ENCODE measurements at places on chromosomes 11 and 22.

DNA sequence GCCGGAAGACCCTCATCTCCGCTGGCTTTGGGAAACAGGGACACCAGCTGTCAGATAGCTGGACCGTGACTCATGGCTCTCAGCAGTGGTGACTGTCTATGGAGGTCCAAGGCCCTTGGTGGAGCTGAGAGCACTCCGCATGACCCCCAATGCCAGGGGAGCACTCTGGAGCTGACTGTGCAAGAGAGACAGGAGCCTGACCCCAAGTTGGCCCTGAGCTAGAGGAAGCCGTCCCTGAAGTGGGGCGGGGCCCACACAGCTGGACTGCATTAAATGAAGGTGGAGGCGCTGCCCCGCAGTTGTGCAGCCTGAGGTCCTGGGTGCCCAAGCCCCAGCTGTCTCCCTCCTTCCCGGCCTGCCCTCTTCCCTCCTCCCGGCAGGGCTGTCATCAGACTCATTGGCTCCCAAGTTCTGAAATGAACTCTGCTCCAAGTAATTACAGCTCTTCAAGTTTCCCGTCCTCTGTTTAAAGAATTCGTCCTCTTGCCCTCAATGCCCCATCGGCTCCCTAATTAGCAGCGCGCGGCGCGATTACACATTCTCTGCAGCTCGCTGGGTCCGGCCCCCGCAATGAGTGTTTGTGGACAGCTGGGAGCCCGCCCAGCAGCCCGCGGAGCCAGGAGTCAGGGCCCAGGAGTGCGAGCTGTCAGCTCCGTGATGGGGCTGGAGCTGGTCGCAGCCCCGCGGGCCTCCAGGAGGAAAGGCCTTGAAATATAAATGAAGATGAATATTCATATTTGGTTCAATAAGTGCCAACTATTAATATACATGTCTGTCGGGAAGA is 93.2 kb upstream of the LMO1 start:
- no peak for DNase-seq

GRCh38 chr11:126361400-126361799 is 5.9 kb downstream of the ST3GAL4 start:
- no peak for DNase-seq

GRCh38 chr11:88482871-88483301 is 145.3 kb upstream of the CTSC start:
- no peak for DNase-seq

DNA sequence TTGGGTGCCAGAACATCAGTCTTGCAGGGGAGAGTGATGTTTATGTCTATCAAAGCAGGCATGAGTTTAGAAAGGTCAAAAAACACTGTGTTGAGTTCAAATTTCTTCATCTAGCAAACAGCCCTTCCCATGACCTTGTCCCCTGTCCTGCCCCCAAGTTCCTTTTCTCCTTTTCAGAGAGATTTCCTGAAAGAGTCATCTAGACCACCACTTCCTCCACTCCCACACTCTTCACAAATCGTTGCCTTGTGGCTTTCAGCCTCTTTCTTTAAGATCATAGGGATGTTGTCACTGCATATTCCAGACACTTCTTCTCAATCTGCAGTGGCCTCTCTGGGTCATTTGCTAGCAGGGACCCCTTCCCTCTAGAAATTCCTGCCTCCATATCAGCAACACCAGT is 290.5 kb downstream of the TENM4 start:
- no peak for DNase-seq

GRCh38 chr11:65590240-65590738 is 5.3 kb downstream of the KCNK7 start:
- no peak for DNase-seq

DNA sequence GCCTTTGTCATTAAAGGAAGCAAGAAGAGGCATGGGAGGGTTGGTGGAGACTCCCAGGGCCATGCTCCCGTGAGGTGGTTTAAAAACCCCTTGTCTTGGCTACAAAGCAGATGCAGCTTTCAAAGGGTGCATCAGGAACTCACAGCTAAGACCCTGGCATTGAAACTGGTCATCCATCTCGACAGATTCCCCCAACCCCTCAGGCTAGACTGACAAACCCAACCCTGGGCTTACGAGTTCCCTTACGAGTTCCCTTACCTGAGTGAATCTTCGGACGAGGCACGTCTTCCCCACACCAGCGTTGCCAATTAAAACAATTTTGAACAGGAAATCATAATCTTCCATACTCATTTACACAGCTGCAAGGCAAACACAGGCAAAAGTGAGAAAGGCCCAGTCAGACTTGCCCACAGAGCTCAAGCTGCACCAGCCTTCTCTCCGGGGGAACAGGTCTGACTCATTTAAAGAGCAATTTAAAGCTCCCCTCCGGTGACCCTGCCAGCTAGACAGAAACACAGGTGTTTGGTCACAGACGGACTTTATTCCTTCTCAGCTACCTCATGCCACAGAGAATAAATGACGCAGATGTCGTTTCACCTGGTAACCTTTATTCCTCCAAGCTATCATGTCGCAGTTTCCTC is 74.6 kb downstream of the RAB30 start:
- DNase-seq = no peak

DNA sequence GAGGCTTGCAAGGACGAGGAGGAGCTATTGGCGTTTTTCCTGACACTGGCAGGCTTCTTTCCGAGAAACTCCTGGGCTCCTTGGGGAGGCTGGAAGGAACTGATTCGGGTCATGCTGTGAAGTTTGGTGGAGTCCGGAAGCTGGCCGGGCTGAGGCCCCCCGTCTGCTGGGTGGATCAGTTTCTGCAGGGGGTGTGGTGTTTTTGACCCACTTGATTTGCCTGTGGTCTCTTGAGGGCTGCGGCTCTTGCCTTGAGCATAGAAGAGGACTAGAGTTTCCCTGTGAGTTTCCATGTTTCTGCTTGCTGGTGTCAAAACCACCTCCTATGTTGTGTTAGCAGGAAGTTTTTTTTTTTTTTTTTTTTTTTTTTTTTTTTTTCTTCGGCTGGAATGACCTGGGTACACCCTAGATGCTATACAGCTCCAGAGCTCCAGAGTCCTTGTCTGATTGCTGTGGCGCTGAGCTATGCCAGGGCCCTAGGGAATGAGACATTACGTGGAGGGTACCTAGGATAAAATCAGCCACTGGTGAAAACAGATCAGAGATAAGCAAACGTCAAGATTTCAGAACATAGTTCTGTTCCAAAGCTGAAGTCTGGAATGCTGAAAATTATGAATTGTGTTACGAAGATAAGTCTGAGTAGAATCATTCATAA is 728 bp downstream of the TBC1D22A start:
- DNase-seq = no peak

- no peak for DNase-seq
These were observed 28.3 kb downstream of the NADSYN1 start for GRCh38 chr11:71481101-71481960.

- DNase-seq = no peak
These were observed 28.4 kb upstream of the CACNG2 start for GRCh38 chr22:36731916-36732315.

- DNase-seq = no peak
These were observed 64.3 kb downstream of the WNT11 start for GRCh38 chr11:76141901-76142588.

DNA sequence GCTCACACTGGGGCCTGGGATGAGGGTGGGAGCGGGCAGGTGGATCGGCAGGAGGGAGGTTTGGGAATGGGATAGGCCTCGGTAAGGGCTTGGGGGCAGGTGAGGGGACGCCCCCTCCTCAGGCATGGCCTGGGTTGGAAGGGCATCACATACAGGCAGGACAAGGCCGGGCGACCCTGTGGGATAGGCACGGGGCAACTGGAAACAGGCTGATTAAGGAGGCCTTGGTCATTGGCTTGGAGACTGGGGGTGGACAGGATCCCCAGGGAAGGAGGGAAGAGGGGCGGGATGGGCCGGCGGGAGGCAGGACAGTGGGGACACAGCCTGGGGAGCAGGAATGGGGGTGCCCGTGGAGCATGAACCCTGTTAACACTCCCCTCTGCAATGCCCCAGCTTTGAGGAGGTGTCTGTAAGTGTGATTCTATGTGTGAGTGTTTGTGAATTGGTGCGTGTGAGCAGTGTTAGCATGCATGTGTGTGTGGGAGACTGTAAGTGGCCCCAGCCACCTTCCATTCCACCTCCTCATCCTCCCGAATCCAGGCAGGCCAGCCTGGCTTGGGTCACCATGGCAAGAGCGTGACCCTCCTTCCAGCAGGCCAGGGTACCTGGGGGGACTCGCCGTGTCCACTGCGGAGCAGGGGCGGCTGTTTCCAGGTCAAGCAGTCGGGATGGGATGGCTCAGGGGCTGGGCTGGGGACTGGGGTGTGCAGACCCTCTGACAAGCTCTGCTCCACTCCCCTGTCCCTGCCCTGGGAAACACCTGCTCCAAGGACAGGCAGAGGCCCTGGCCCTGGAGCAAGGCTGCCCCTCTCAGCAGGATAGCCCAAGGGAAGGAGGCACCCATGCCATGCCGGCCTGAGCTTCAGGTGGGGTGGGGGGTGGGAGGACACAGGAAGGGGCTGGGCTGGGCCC is 3.4 kb upstream of the PIM3 start:
- DNase-seq = no peak
